ENCODE measurements at places on chromosomes 12 and 14. TPM values are rescaled to one million over a fixed set of nuclear protein-coding genes. Genes with fewer than 3 reads are reported as not detected.

The SAV1 gene
- 23.6 TPM for polyA plus RNA-seq

The DPF3 gene
- 0.57 TPM for polyA plus RNA-seq

The BHLHE41 gene
- 24.6 TPM for polyA plus RNA-seq

The SSPN gene
- polyA plus RNA-seq = 2.4 TPM

The ZNF140 gene
- polyA plus RNA-seq = 10.8 TPM

The OASL gene
- polyA plus RNA-seq = 0.50 TPM

The ASCL1 gene
- not detected for polyA plus RNA-seq

The SLC24A4 gene
- polyA plus RNA-seq = 0.05 TPM

The NEMP1 gene
- 11.4 TPM for polyA plus RNA-seq

The IQSEC3 gene
- not detected for polyA plus RNA-seq

The AKAP5 gene
- polyA plus RNA-seq = 0.03 TPM
